Camera-type eye (tissue), 1 donor: ENCODE measurements at places on chromosomes 2 and 18. TPM values are rescaled to one million over a fixed set of nuclear protein-coding genes. Genes with fewer than 3 reads are reported as not detected.

The OR6B2 gene
- not detected for total RNA-seq

The SNTG2 gene
- total RNA-seq, result 1.7 TPM

The CTAGE1 gene
- total RNA-seq, result not detected

The CNRIP1 gene
- total RNA-seq, result 38.9 TPM

The HSBP1L1 gene
- total RNA-seq, result 6.3 TPM

The SH2D6 gene
- not detected for total RNA-seq

The RSAD2 gene
- total RNA-seq, result 7.9 TPM

The PROC gene
- not detected for total RNA-seq

The CCDC121 gene
- 12.6 TPM for total RNA-seq

The CCNYL1 gene
- total RNA-seq, result 17.6 TPM

The C1QL2 gene
- total RNA-seq, result 4.1 TPM

The CDH19 gene
- 9.6 TPM for total RNA-seq

The CYRIA gene
- 9.3 TPM for total RNA-seq

The MAP3K19 gene
- total RNA-seq, result 0.11 TPM

The SMYD1 gene
- 47.8 TPM for total RNA-seq

The RUFY4 gene
- not detected for total RNA-seq

The PROKR1 gene
- 3.1 TPM for total RNA-seq

The DAPL1 gene
- 64.9 TPM for total RNA-seq

The PLCD4 gene
- total RNA-seq, result 29.4 TPM

The CDH20 gene
- total RNA-seq, result 36.9 TPM

The DSC3 gene
- 18.1 TPM for total RNA-seq
